ENCODE measurements at places on chromosomes 3 and 15. TPM values are rescaled to one million over a fixed set of nuclear protein-coding genes. Genes with fewer than 3 reads are reported as not detected.

TMA7 gene
- total RNA-seq, result 318 TPM

DBR1 gene
- total RNA-seq, result 25.6 TPM

- H3K4me3 ChIP-seq, result no peak overlapping the region
- no peak overlapping the region for H3K27ac ChIP-seq
- H3K36me3 ChIP-seq, result no peaks in the 10 kb centered on the region
- peaks cover 67% of the 10 kb centered on the region for H3K4me1 ChIP-seq
- no peaks in the 10 kb centered on the region for H3K27me3 ChIP-seq
Measured at GRCh38 chr3:99872923-99873254, 55.2 kb downstream of the CMSS1 start.

DNA sequence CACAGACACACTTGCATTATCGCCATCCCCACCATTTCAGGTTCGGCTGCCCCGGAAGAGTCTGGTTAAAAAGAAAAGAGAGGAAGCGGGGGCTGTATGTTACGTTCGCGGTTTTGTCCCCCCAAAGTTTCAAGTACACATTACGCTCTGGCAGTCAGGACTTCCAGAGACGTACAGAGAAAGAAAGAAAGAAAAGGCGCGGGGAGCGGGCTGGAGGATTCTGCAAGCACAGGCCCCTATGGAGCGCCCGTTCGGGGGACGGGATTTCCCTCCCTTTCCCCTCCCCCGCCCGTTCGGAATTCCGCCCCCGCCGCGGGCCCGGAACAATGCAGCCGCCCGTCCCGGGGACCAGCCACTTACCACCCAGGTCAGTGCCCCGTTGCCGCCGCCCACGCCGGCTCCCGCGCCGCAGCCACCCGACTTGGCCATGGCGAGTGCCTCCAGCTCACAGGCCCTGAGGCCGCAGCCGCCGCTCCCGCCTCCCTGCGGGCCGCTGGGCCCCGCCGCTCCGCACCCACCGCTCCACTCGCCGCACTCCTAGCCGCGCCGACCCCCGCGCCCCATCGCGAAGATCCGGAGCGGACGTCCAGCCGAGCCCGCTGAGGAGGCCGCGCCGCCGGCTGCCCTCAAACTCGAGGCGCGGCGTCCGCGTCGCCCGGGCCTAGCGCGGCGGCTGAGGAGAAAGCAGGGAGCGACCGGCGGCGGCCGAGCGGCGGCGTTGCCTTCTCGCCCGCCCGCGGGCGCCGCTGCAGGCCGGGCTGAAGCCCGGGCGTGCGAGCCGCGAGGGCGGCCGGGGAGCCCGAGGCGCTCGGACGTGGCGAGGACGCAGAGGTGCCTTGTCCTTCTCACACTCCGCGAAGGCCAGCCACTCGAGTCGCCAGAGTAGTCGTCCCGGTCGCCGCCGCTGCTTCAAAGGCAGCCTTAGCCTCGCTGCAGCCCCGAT, 567 bp downstream of the TOP2B start:
- peak; percentile 57 for DNase-seq
- H3K4me1 ChIP-seq, result peaks cover 44% of the 10 kb centered on the region
- H3K27ac ChIP-seq, result peak overlapping the region; percentile 94
- H3K36me3 ChIP-seq, result no peaks in the 10 kb centered on the region

DNA sequence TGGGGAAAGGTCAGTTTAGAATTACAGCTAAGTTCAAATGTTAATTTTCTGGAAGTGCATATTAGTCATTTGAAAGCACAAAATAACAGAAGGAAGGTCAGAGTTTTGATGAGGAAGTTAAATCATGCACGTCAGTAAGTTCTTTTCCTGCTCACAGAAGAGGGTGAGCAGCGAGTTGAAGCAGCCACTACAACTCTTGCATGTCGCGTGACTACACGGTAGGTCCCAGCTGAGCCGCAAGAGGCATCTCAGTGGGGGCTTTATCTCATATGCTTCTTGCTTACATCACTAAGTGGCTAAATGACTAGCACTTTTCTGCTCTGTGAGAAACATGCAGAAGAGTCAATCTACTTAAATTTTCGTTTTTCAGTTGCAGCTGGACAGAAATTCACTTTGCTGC, 21.3 kb upstream of the SEC62 start:
- DNase-seq, result no peak
- no peaks in the 10 kb centered on the region for H3K36me3 ChIP-seq
- no peaks in the 10 kb centered on the region for H3K27me3 ChIP-seq
- H3K27ac ChIP-seq, result no peak overlapping the region

DNA sequence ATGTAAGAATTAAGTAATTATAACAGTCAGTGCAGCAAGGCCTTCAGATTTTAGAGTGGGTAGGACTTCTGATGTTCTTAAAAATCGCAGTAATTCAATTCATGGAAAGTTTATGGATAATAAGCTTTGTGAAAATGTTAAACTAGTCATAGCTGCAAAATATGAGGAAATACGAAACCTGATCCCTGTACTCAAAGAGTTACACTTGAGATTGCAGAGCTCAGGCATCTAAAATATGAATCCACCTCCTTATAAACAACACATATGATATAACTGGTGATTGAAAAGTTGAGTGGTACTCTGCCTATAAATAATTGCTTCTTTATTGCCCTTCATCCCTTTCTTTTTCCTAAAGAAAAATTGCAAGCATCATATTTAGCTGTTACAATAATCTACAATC, 473.3 kb downstream of the OTOL1 start:
- peaks cover 8% of the 10 kb centered on the region for H3K4me1 ChIP-seq
- no peak for DNase-seq
- H3K27ac ChIP-seq, result no peak overlapping the region
- H3K36me3 ChIP-seq, result no peaks in the 10 kb centered on the region

DNA sequence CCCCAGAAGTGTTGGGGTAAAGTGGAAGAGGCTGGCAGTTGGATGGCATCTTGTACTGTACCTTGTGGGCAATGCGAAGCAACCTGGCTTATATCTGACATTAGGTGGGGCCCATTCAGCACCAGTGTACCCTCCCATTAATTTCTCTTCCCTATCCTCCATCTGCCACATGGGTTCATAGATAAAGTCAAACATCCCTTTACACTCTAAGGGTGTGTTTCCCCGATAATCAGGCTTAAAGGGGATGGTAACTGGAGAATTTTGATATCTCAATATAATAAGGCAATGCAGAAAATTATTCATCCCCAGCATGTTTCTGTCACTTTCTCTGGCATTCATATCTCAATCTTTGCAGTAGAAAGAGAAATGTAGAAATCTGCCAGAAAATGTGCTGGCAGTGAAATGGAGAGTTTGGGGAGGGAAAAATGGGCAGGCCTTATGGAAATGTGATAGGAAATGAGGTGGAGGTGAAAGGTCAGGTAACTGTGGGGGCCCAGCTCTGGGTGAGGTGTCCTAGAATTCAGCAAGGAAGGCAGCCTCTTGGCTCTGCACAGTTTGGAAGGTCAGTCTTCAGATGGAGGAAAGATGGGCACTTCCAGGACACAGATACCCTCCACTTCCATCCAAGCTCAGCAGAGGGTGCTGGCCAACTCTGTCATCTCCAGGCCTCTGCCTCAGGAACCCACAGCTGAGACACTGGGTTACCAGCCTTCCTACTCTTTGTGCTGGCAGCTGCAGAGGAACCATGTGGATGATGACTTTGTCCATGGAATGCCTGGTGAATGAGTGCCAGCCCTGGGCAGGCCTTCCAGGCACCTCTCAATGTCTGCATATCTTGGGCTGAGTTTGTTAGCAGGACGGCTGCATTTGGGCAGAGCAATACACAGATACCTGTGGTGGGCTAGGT, 325.9 kb upstream of the CTDSPL start:
- no peaks in the 10 kb centered on the region for H3K27me3 ChIP-seq
- H3K36me3 ChIP-seq, result peaks cover 3% of the 10 kb centered on the region
- peaks cover 15% of the 10 kb centered on the region for H3K4me1 ChIP-seq
- H3K4me3 ChIP-seq, result no peak overlapping the region
- H3K27ac ChIP-seq, result peak overlapping the region; percentile 81

GRCh38 chr3:45145223-45145622, 955 bp downstream of the CDCP1 start:
- peaks cover 4% of the 10 kb centered on the region for H3K36me3 ChIP-seq
- H3K4me3 ChIP-seq, result no peak overlapping the region
- no peak for DNase-seq
- H3K4me1 ChIP-seq, result no peaks in the 10 kb centered on the region
- no peak overlapping the region for H3K27ac ChIP-seq

GRCh38 chr15:80188251-80188650, 35.5 kb downstream of the FAH start:
- H3K4me3 ChIP-seq, result no peak overlapping the region
- peaks cover 12% of the 10 kb centered on the region for H3K36me3 ChIP-seq
- peaks cover 44% of the 10 kb centered on the region for H3K4me1 ChIP-seq
- H3K27ac ChIP-seq, result no peak overlapping the region
- H3K27me3 ChIP-seq, result no peaks in the 10 kb centered on the region
- no peak for DNase-seq

DNA sequence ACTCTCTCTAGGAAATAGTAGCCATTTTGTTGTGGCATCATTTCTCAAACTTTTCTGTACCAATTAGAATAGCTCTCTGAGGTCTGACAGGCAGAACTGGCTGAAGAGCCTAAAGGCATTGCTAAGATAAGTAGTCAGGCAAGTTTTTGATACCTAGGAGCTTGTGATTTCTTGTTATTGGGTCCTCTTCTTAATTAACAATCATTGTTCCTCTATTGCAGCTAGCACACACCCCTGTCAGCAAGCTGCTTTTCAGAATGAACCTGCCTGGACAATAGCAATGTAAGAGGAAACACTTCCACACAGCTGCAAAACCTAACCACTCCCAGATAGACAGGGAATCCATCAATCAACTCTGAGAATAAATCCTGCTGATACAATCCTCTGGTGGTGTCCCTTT, 403.9 kb upstream of the TBL1XR1 start:
- H3K27me3 ChIP-seq, result no peaks in the 10 kb centered on the region
- no peak for DNase-seq
- H3K36me3 ChIP-seq, result peaks cover 6% of the 10 kb centered on the region
- no peak overlapping the region for H3K27ac ChIP-seq

DNA sequence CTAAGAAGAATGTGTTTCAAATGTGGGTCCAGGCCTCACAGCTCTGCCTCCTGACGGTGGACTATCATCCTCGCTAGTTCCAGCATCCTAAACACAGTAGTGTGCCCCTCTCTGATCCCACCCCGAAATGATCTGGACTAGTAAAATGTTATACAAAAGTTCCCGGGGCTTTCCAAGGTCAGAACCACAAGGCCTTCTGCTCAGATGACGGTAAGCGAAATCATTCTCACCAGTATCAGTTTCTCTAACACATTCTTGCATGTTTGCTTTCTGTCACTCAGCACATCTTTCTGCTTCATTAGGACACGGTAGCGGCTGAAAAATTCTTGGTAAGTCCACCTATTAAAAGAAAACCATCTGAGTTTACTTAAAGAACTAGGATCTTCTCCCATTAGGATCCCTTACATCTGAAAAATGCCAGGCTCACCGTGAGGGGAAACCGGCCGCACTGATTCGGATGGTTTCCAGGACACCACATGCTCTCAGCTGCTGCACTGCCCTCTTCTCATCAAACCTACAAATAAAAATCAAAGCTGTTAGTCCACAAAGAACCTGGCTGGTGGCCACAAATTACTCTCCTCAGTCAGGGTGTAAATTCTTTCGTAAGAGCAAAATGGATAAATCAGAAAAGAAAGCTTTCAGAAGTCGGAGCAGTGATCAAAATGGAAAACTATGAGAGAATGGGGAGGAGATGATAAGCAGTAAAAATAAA, 83.9 kb upstream of the MYO5C start:
- no peaks in the 10 kb centered on the region for H3K4me1 ChIP-seq
- H3K27me3 ChIP-seq, result no peaks in the 10 kb centered on the region
- no peak overlapping the region for H3K27ac ChIP-seq
- no peak overlapping the region for H3K4me3 ChIP-seq
- no peak for DNase-seq
- peaks cover 20% of the 10 kb centered on the region for H3K36me3 ChIP-seq

GRCh38 chr3:9026320-9027045, 63.2 kb upstream of the RAD18 start:
- H3K36me3 ChIP-seq, result peaks cover 24% of the 10 kb centered on the region
- no peaks in the 10 kb centered on the region for H3K27me3 ChIP-seq
- no peak for DNase-seq
- H3K4me1 ChIP-seq, result peaks cover 17% of the 10 kb centered on the region
- H3K27ac ChIP-seq, result no peak overlapping the region
